ENCODE measurements at places on chromosomes 1 and 21.

- no peak for DNase-seq
These were observed 9.7 kb downstream of the KIFAP3 start for GRCh38 chr1:170064821-170065220.

DNA sequence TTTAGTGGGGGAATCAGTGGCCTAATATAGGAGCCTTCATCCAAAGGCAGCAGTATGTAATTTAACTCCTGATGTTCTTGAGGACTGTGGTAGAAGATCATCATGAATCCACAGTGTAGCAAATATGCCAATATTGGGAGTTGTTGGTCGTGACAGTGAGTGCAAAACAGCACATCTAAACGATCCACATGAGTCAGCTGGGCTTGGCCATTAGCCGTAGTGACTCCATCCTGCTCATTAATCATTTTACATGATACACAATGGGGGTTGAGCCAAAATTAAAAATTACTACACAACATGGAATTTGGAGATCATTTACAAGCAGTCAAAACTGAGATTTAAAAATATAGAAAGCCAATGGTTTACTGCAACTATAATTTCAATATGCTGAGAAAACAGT is 653.9 kb upstream of the CAMK1G start:
- DNase-seq, result no peak

DNA sequence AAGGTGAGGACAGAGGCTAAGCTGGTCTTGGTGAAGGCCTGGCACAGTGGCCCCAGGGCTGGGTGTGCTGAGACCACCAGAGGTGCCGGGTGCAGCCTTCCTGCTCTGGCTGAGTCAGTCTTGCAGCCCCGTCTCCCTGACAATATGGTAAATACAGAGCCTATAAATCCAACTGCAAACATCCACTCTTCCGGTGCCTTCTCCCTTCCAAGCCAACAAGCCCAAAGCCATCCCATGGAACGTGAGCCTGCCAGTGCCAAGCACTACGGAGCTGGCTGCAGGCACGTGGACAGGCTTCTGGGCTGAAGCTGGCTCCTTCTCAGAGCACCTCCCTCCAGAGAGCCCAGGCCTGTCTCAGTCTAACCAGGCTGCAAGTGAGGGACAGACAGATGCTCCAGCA is 70.0 kb downstream of the TRABD2B start:
- no peak for DNase-seq

DNA sequence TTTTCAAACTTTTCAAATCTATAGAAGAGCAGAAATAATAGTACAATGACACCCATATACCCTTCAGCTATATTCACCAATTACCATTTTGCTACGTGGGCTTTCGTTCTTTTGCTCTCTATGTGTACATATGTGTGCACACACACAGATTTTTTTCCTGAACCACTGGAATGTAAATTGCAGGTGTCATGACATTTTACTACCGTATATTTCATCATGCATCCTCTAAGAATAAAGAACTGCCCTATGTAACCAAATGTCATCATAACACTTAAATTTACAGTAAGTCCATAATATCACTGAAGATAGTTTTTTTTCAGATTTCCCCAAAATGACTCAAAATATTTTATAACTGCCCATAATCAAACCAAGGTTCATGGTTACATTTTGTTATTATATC is 88.4 kb upstream of the GFI1 start:
- no peak for DNase-seq

DNA sequence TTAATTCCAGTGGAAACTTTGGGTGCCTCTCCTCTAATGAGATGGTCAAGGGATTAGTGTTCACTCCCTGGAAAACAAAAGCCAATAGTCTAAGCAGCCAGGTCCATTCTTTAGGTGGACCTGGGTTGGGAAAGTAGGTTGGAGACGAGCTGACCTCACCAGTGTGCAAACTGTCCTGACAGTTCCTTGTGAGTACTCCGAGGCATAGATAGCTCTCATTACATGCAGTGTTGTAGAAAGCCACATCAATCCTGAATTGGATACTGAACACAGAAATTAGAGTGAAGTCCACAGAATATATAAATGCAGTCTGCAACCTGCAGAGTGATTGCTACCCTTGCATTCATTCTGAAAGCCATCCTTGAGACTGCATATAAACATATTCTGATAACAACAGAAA is 675.1 kb upstream of the CXADR start:
- no peak for DNase-seq

GRCh38 chr1:117362986-117363385 is 4.3 kb upstream of the MAN1A2 start:
- DNase-seq, result no peak

DNA sequence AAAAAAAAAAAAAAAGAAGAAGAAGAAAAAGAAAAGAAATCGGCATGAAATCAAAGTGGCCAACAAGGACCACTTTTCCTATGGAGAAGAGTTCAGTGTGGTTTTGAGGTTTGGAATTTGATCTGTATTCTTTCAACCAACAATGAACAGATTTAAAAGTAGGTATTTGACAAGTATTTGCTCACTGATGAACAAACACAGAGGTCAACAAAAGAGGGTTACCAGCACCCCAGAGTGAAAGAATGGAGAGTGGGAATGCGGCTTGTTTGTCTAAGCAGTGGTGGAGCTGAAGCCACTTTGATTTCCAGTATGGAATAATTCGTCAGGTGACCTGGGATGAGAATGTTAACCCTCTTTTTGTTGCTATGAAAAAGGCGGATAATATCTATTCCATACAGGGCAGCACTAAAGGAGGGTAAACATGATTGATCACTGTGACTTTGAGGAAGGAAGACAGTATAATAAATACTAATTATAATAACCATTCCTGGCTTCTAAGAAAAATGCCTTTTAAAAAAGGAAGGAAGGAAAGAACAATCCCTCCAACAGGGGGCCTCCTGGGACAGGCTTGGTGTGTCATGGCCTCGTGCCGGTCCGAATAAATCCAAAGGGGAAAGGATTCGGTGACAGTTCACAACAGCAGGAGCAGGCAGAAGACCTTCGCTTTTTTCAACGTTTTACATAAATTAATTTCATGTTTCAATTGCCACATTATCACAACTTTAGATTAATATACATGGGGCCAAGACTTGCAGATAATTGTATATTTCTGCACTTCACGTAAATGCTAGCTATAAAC is 37.2 kb upstream of the SIM2 start:
- no peak for DNase-seq
